ENCODE measurements at places on chromosomes 12 and 14. TPM values are rescaled to one million over a fixed set of nuclear protein-coding genes. Genes with fewer than 3 reads are reported as not detected.

DNA sequence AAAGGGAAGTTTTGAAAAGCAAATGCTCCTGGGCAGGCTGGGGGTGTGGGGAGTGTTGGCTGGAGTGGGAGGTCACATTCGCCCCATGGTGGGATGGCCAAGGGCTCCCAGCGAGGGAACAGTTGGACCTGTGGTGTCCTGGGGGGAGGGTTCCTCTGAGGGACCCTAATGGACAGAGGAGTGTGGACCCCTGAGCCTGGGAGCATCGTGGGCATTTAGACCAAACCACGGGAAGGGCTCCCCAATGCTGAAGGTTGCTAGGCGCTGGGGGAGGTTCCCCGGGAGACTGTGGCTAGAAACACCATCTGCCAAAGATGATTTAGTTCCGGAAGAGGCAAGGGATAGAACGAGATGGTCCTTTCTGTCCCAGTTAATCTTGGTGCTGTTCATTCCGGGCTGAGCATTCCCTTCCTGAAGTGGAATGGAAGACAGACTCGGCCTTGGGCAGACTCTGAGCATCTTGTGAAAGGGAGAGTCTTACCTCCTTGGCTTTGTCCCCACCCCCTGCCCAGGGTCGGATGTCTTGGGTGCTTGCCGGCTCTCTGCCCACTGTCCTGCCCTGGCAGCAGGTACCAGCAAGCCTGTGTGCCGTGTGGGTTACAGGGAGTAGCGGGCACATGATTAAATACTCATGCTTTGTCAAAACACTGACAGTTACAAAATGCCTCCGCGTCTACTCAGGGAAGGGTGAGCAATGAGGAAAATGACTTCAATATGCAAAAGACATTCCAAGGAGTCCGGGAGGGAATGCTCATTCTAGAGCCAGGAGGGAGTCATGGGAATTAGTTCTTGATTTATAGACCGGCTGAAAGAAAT lies 215.9 kb downstream of the CACNA1C start:
- H3K4me3 ChIP-seq = no peak overlapping the region
- no peaks in the 10 kb centered on the region for H3K27me3 ChIP-seq
- no peak for DNase-seq
- no peak overlapping the region for H3K27ac ChIP-seq
- H3K36me3 ChIP-seq = no peaks in the 10 kb centered on the region
- no peaks in the 10 kb centered on the region for H3K4me1 ChIP-seq

DNA sequence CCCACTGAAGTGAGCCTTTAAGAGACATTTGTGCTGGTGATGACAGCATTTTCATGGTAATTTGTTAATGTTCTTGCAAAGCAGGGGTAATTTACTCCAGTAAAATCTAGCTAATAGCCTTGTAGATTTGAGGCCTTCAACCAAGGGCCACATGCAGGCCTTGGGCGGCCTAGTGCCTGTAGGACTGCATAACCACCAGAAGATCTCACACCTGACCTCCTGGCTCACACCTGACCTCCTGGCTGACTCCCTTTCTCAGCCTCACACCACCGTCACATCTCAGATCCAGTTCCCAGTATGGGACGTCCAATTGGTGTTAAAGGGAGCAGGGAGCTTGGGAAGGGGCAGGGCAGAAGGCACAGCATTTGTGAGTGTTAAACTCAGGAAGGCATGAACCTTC lies 26.9 kb downstream of the C12orf42 start:
- no peak overlapping the region for H3K4me3 ChIP-seq
- DNase-seq = no peak
- H3K27me3 ChIP-seq = no peaks in the 10 kb centered on the region
- H3K27ac ChIP-seq = no peak overlapping the region

- no peaks in the 10 kb centered on the region for H3K27me3 ChIP-seq
- no peaks in the 10 kb centered on the region for H3K4me1 ChIP-seq
- H3K36me3 ChIP-seq = no peaks in the 10 kb centered on the region
- no peak for DNase-seq
Observed at GRCh38 chr14:79134361-79134760, 964.2 kb downstream of the NRXN3 start.

DNA sequence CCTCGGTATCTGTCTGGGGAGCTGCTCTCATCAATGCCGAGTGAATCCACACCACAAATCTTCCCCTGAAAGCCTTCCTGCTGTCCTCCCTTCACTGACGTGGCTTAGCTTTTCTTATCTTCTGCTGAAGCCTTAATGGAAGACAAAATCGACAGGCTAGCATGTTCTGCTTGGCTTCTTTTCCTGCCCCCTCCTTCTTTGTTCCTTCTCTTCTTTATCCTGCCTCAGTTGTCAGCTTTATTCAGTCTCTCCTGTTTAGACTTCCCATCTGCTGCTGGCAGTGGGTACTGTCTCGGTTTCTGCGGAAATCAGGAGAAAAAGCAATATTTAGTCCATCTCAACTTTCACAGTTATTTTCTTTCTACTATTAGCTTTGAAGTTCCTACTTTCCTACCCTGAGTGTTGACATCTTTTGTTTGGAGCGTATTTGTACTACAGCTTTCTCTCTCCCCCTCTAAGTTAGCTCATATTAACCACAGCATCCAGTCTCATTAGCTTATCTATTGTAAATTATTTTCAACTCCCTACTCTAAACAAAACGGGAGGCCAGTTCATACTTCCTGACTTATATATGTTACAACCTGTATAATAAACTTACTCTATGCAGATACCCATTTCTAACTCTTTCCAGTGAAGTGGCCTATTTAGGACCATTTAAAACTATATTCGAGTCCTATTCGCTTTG lies 226.0 kb downstream of the DACT1 start:
- H3K36me3 ChIP-seq = no peaks in the 10 kb centered on the region
- no peak overlapping the region for H3K27ac ChIP-seq
- DNase-seq = no peak

DNA sequence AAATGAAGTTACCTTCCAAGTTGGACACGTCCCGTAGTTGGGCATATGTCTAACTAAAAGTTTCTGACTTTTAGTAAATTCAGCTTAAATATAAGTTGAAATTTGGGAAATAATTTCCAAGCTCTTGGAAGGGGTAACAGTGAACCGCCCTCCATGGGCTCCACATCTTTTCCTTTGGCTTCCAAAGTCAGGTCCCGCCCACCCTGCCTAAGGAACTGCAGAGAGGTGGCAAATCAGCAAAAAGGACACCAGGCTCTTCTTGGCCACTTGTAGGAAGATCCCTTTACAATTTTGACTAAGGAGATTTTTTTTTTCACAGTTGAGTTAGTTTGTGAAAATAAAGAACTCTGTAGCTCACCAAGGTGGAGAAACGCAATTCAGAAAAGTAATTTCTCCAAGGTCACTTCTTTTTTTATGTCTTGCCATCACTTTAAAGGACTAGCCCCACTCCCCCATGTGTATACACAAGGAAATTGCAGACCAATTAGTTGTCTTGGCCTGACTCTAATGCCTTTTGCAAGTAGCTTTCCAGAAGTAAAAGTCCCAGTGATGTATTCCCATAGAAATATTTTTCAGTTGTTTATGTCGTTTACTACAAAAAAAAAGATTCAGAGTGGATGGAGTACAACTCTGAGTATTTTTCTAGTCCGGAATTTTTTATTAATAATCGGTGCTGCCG lies 181.2 kb downstream of the PELI2 start:
- no peak for DNase-seq
- no peaks in the 10 kb centered on the region for H3K27me3 ChIP-seq
- H3K36me3 ChIP-seq = no peaks in the 10 kb centered on the region
- H3K4me1 ChIP-seq = no peaks in the 10 kb centered on the region
- H3K4me3 ChIP-seq = no peak overlapping the region

DNA sequence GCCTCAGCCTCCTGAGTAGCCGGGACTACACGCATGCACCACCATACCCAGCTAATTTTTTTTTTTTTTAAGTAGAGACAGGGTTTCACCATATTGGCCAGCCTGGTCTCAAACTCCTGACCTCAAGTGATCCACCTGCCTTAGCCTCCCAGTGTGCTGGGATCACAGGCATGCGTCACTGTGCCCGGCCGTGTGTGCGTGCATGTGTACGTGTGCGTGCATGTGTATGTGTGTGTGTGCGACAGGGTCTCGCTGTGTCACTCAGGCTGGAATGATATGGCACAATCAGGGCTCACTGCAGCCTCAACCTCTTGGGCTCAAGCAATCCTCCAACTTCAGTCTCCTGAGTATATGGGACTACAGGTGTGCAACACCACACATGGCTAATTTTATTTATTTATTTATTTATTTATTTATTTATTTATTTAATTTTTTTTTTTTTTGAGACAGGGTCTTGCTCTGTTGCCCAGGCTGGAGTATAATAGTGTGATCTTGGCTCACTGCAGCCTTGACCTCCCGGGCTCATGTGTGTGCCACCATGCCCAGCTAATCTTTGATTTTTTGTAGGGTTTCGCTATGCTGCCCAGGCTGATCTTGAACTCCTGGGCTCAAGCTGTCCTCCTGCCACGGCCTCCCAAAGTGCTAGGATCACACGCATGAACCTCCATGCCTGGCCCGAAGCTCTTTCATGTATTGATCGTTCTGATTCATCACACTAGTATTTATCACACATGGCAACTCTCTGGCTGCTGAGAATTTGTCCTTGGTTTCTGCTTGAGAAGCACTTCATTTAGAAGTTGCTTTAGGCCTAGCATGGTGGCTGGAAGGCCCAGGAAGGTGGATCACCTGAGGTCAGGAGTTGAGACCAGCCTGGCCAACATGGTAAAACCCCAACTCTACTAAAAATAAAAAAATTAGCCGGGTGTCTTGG lies 35.9 kb upstream of the CLIP1 start:
- no peak for DNase-seq
- no peaks in the 10 kb centered on the region for H3K27me3 ChIP-seq
- H3K36me3 ChIP-seq = no peaks in the 10 kb centered on the region
- H3K27ac ChIP-seq = no peak overlapping the region
- peaks cover 19% of the 10 kb centered on the region for H3K4me1 ChIP-seq

DNA sequence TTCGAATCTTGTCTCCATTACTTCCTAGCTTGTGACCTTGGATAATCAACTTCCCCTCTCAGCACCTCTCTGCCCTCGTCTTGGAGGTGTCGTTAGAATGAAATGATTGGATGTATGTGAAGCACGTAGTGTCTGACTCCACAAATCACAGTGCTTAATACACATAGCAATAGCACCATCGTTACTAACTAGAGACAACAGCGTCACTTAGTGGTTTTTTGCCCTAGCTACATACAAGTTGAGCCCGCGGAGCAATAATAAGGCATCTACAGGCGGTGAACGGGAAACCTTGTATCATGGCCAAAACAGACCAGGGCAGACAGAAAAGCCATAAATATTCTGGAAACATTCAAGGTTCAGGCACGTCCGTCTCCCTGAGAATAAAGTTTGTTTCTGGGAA lies 154.9 kb downstream of the ASCL4 start:
- no peaks in the 10 kb centered on the region for H3K4me1 ChIP-seq
- H3K27me3 ChIP-seq = peaks cover 5% of the 10 kb centered on the region
- no peak for DNase-seq
- H3K27ac ChIP-seq = no peak overlapping the region

GRCh38 chr12:114319422-114319821 lies 86.5 kb downstream of the TBX5 start:
- no peak for DNase-seq
- no peak overlapping the region for H3K4me3 ChIP-seq

GRCh38 chr14:99655521-99655920 lies 10.6 kb downstream of the HHIPL1 start:
- no peak overlapping the region for H3K4me3 ChIP-seq
- peaks cover 11% of the 10 kb centered on the region for H3K27me3 ChIP-seq
- H3K36me3 ChIP-seq = no peaks in the 10 kb centered on the region
- H3K27ac ChIP-seq = no peak overlapping the region
- no peaks in the 10 kb centered on the region for H3K4me1 ChIP-seq

DNA sequence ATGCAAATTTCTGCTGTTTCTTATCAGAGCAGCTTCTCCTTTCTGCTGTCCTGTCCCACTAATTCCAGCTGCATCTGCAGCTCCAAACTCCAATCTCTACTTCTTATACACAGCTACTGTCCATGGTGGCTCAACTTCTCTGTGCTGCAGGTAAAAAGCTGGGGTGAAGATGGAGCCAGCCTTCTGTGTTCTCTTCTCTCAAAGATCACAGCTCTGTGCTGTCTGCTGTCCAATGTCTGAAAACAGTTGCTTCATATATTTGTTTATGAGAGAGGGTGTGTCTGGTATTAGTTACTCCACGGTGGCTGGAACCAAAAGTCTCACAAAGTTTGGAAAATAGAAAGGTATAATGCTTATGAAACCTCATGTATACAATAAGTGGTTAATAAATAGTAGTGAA lies 445.8 kb upstream of the TBX3 start:
- no peaks in the 10 kb centered on the region for H3K27me3 ChIP-seq
- H3K36me3 ChIP-seq = no peaks in the 10 kb centered on the region
- H3K4me1 ChIP-seq = no peaks in the 10 kb centered on the region
- H3K4me3 ChIP-seq = no peak overlapping the region

GRCh38 chr14:104390221-104390931 lies 189.2 kb upstream of the C14orf180 start:
- peak overlapping the region; percentile 57 for H3K27ac ChIP-seq
- H3K4me1 ChIP-seq = peaks cover 69% of the 10 kb centered on the region
- H3K4me3 ChIP-seq = no peak overlapping the region
- no peaks in the 10 kb centered on the region for H3K36me3 ChIP-seq
- DNase-seq = no peak
- H3K27me3 ChIP-seq = no peaks in the 10 kb centered on the region

DNA sequence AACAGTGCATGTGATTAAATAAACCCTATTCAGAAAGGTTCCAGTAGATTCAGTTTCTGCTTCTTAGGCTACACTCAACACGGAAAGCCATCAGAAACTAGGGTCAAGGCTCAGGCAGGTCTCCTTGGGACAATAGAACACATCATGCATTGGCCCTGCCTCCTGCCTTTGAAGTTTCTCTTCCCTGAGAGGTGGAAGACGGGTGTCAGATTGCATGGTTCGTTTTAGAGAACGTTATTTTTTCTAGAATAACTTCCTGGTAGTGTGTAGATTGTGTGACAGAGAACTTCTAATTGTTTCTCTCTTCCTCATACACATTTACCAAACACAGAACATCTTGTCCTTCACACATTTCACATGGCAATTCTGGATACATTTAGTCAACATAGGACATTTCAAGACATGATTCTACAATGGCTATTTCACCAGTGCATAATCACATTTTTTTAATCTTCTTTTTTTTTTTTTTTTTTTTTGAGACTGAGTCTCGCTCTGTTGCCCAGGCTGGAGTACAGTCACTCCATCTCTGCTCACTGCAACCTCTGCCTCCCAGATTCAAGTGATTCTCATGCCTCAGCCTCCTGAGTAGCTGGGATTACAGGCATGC lies 106.6 kb upstream of the AMN1 start:
- H3K27ac ChIP-seq = no peak overlapping the region
- no peak for DNase-seq
- peaks cover 38% of the 10 kb centered on the region for H3K4me1 ChIP-seq
- no peak overlapping the region for H3K4me3 ChIP-seq
- H3K27me3 ChIP-seq = no peaks in the 10 kb centered on the region

HPD gene
- total RNA-seq = not detected

HOXC9 gene
- not detected for total RNA-seq

CIROP gene
- total RNA-seq = not detected

TMED10 gene
- total RNA-seq = 202 TPM

TMEM179 gene
- not detected for total RNA-seq

TAS2R42 gene
- total RNA-seq = not detected

Measured in CD4-positive, alpha-beta memory T cell (primary cell).